Thyroid gland (tissue), 4 donors: ENCODE measurements at places on chromosomes 2 and 18. TPM values are rescaled to one million over a fixed set of nuclear protein-coding genes. Genes with fewer than 3 reads are reported as not detected.

DNA sequence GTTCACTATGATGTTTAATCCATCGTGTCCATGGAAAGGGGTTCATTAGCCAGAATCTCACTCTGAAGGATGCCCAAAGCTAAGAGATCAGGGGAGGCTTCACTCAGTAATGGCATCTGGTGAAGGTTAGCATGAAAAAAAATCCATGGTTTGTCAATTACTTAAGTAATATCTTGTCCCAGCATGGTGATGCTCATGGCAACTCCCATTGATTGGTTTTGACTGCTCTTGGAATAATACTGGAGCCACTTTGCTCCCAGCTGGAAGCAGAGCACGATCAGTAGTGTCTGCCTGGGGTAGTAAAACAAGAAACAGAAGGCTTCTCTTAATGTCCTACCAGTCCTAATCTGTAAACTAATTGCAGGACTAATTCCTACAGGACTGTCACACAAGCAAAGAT, 799.4 kb downstream of the CNTNAP5 start:
- DNase-seq = no peak
- no peaks in the 10 kb centered on the region for H3K36me3 ChIP-seq
- no peaks in the 10 kb centered on the region for H3K27me3 ChIP-seq
- H3K4me1 ChIP-seq = no peaks in the 10 kb centered on the region

DNA sequence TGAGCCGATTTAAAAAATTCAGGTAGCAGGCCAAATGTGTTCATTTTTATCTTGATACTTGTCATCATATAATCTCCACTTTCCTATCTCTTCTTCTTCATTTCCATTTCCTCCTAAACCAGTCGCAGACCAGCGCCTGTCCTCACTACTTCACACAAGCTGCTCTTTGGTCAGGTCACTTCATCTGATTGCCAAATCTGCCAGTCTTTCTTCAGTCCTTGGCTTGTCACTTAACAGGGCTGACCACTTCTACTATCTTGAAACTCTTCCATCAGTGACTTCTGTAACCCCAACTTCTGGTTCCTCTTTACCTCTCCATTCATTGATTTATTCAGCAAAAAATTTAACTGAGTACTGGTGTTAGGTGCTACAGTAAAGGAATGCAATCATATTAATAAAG, 18.0 kb upstream of the SPRED2 start:
- DNase-seq = no peak
- no peak overlapping the region for H3K4me3 ChIP-seq
- H3K36me3 ChIP-seq = no peaks in the 10 kb centered on the region
- no peaks in the 10 kb centered on the region for H3K4me1 ChIP-seq

GRCh38 chr2:143514413-143514812, 385.2 kb downstream of the ARHGAP15 start:
- H3K36me3 ChIP-seq = no peaks in the 10 kb centered on the region

DNA sequence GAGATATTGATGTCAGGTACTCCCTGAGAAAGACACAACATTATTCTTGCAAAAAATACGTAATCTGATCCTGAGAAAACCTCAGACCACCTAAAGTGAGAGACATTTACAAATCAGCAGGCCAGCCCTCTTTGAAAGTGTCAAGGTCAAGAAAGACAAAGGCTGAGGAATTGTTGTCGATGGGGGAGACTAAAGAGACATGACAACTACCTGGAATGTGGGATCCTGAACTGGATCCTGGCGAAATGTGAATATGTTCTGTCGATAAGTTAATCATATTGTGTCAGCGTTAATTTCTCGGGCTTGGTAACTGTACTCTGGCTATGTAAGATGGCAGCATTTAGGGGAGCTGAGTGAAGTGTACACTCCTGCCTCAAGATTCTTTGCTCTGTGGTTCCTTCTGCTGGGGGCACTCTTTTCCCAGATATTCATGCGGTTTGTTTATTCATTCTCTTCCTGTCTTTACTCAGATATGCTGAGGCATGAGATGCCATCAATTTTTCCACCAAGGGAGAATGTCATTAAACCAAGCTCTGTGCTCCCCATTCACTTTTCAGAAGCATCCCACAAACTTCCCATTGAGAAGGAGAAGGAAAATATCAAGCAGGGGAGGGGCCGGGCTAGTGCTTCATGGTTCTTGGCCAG, 154.9 kb downstream of the CAPN13 start:
- H3K27me3 ChIP-seq = no peaks in the 10 kb centered on the region
- DNase-seq = no peak

DNA sequence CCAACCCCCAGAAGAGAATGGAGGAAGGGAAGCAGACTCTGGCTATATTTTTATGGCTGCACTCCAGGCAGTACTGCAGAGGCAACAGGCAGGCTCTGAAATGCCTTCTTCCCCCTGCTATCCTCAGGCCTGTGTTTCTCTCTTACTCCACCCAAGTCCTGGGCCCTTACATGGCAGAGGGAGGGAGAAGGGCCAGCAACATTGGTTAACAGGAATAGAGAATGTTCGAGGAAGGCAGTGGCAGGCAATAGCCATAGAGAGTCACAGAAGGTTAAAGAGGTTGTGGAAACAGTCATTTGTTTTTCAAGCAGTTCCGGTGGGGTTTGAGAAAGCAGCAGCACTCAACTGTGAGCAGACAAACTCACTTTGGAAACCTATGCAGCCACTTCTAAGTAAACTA, 15.1 kb upstream of the DARS1 start:
- H3K27ac ChIP-seq = no peak overlapping the region
- H3K4me1 ChIP-seq = peaks cover 7% of the 10 kb centered on the region
- H3K27me3 ChIP-seq = no peaks in the 10 kb centered on the region
- no peak for DNase-seq

The DES gene
- total RNA-seq = 28.5 TPM

The PKDCC gene
- total RNA-seq = 5.9 TPM

The FAP gene
- total RNA-seq = 10.1 TPM
